Brain pericyte (primary cell): ENCODE measurements at places on chromosomes 5 and 9.

GRCh38 chr5:117497601-117498000 is 923.0 kb upstream of the SEMA6A start:
- DNase-seq: no peak

GRCh38 chr5:171261904-171262303 is 47.1 kb upstream of the TLX3 start:
- no peak for DNase-seq

DNA sequence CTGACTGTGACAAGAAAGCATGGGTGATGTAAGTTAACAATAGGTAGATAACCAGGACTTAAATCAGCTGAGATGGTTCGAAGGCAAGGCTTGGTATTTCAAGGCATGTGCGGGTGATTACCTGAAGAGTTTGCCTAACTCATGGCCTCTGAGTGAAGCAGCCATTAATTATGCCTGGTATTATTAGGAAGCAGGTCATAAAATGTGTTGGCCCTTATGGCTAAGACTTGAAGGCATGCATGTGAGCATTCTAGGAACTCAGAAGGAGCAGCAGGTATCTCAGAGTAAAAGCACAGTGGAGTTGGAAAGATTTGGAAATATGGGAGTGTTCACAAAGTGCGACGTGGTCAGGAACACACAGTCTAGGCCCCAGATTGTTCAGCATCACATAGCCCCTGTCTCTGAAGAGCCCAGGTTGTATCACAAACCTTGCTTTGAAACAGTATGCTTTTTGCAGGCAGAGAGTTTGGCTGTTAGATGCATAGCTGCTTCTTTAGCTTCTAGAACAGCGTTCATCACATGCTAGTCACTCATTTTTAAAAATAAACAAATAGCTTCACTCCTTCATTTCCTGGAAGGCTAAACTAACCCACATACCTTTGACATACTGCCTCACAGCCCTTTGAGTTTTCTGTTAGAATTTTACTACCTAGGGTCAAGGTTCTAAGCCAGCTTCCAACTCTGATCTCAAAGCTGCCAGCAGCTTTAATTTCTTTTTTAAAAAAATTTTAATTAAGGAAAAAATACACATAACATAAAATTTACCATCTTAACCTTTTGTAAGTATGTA is 2.1 kb downstream of the HEXB start:
- DNase-seq: no peak

DNA sequence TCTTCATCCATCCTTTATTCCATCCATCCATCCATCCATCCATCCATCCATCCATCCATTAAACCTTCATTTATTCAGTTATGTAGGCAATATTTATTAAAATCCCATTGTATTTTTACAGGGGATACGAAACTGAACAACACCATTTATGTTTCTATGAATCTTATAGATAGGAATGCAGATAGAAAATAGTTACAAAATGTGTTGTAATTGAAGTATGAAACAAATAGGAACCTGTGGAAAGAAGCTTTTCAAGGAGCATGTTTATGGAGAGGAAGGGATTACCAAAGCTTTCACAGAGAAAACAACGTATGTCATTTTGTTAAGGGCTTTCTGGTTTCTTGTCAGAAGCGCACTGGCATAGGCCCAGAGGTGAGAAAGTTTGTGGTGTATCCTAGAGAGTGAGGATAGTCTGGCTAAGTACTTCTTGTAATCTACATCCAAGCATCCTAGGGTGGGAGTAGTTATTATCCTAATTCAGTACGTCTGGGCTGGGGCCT is 184.0 kb downstream of the CNTLN start:
- DNase-seq: no peak

DNA sequence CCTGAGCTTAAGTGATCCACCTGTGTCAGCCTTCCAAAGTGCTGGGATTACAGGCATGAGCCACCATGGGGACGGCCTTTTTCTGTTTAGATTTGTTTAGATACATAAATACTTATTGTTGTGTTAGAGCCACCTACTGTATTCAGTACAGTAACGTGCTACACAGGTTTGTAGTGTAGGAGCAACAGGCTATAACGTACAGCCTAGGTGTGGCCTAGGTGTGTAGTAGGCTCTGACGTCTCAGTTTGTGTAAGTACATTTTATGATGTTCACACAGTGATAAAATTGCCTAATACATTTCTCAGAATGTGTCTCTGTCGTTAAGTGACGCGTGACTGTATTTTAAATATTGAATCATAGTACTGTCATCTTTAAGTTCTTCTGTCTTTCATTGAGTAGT is 84.1 kb downstream of the MELK start:
- DNase-seq: no peak

DNA sequence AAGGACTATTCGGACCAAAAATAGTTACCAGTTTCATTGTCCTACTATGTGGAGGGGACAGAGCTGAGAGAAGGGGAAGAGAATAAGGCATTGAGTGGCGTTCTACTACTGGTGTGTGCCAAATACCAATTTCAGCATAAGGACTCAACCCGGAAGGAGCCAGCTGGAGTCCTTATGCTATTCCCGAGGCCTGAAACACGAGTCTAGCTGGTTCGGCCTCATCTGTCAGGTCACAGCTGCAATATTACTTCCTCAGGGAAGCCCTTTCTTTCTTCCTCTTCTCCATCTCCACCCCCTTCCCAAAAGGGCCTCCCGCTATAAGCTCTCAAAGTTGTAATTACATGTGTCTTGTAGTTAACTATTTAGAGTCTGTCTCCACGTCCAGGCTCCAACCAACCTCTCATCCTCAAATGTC is 20.5 kb upstream of the FER start:
- no peak for DNase-seq

GRCh38 chr5:8376478-8376877 is 507.5 kb downstream of the MTRR start:
- DNase-seq: no peak

GRCh38 chr5:135266975-135267374 is 132.1 kb downstream of the MACROH2A1 start:
- no peak for DNase-seq

GRCh38 chr9:124723352-124723751 is 47.8 kb downstream of the NR6A1 start:
- DNase-seq: no peak

DNA sequence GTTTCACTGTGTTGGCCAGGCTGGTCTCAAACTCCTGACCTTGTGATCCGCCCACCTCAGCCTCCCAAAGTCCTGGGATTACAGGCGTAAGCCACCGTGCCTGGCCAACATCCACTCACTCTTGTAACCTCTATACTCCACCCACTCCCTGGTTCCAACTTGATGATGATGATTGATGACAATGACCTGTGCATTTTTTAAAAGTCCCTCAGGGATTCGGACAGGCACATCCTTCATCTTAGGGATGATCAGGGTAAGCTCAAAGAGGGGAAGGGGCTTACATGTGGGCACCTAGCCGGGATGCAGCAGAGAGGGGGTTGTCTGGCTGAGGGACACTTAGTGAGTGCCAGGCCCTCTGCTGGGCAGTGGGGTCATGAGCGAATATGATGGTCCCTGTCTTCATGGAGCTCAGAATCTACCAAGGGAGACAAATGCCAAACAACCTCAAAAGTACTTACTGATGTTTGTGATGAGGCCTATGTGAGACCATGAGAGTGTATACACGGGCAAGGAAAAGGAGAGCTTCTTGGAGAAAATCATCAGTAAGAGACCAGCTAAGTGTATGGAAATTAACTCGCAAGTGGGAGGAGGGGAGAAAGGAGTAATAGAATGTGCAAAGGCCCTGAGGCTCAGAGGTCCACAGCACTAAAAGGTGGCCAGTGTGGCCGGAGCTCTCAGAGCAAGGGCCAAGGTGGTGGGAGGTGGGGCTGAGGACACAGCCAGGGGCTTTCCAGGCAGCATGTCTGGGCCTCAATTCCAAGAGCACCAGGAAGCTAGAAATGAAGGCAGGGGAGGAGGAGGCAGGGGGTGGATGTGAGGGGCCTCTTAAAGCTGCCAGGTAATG is 27.4 kb downstream of the LHX2 start:
- no peak for DNase-seq

- DNase-seq: no peak
Measured at GRCh38 chr5:157471709-157472108, 11.7 kb downstream of the NIPAL4 start.

DNA sequence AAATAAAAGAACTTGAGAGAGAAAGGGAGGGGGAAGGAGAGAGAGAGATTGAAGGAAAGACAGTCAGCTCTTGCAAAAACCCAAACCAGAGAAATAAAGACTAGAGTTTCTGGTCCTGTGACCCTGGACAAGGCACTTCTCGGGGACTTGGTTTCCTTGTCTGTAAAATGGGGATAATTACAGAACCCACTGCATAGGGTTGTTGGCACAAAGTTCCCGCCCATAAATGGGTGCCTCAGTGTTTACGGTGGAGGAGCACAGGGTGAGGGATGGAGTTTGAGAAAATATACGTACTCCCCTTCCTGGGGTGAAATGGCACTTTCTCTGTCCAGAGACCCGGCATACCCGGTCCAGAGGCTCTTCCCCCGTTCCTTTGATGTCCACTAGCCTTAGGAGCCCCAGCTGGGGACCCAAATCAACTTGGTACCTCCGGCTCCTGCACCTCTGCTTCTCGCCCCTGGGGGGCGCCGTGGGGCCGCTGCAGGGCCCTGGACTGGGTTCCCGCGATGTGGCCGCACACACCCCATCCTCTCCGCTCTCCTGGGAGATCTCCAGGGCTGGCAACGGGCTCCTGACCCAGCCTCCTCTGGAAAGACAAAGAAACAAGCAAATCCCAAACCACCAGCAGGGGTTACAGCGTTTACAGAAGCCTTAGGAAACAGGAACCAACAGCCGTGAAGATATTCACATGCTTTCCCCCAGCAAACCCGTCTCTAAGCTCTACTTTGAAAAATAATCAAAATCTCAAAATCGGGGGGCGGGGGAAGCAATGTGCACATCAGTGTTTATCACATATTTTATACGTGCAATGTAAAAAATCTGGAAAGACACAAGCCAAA is 26.3 kb downstream of the PTGES start:
- DNase-seq: peak; percentile 29

- DNase-seq: no peak
Measured at GRCh38 chr5:125014202-125014601, 267.8 kb upstream of the ZNF608 start.

DNA sequence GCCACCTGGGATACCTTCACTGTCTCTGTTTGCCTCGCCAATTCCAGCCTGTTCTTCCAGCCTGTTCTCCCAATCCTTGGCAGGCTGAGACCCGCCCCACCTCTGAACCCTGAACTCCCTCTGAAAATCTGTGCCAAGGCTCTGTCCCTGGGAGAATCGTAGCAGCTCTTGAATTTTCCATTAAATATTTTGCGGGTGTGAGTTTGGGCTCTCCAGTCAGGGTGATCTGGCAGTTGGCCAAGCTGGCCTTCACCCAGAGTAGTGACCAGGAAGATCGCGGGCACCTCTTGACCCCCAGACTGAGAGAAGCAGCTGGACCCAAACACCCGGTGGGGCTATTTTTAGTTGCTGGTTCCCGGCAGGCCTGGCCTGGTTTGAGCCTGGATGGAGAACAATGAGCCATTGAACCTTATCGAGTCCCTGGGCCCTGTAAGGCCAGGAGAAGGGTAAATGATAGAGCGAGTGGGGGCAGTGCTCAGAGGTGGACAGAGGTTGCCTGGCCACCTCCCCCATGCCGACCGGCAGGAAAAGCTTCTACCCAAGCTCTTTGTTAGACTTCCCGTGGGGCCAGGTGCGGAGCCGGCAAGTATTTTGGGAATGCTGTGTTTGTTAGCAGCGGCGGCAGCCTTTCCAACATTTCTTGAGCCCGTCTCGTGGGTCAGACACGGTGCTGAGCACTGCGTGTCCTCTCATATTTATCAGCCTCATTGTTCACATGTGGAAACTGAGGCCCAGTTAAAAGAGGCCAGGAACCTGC is 146.2 kb downstream of the RGS3 start:
- DNase-seq: no peak

DNA sequence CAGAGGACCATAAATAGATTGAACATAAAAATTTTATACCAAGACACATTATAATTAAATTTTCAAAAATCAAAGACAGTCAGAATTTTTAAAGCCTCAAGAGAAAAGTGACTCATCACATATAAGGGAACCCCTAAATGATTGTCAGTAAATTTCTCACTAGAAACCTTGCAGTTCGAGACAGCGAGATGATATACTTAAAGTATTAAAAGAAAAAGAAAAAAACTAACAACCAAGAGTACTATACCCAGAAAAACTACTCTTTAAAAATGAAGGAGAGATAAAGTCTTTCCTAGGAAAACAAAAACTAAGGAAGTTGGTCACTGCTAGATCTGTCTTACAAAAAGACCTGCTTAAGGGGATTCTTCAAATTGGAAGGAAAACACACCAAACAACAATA is 251.4 kb upstream of the MSX2 start:
- DNase-seq: no peak

- DNase-seq: no peak
Measured at GRCh38 chr5:160750938-160751657, 100.9 kb downstream of the ATP10B start.

GRCh38 chr5:169711551-169712225 is 74.6 kb downstream of the DOCK2 start:
- no peak for DNase-seq

GRCh38 chr5:83306572-83307241 is 164.8 kb upstream of the VCAN start:
- DNase-seq: peak; percentile 8

DNA sequence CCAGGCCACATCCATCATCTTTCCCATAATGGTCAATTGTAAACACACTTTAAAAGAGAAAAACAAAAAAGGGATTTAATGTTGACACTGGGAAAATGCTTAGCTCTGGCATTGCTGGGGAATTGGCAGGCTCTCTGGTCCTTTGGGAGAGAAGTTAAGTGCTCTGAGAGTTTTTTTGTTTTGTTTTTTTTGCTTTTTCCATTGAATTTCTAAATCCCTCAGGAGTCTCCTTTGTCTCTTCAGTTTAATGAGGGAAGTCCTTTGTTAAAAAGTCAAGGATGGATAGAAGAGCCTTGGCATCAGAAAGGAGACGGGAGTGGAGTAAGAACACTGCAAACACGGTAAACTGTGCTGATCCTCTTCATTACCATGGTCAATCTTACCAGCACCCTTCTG is 7.1 kb upstream of the HAND1 start:
- DNase-seq: no peak

GRCh38 chr9:103894184-103894583 is 199.9 kb upstream of the SMC2 start:
- DNase-seq: no peak

DNA sequence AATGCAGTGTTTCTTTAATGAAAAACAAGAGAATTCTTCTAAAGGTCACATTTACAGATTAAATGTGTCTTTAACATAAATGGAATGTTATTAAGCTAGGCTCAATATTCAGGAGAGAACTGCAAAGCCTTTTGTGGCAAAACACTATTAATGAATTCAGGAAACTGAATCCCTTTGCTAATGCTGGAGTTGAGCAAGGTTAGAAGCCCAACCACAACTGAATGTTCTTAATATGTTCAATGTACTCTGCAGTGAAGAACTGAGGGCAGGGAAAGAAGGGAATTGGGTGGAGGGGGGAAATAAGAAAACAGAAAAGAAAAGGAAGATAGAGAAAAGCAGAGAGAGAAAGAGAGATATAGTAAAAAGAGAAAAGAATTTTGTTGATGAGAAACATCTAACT is 276.7 kb upstream of the TMEM161B start:
- no peak for DNase-seq

GRCh38 chr5:59597690-59598546 is 295.6 kb downstream of the PDE4D start:
- DNase-seq: no peak

GRCh38 chr9:114606068-114606467 is 5.0 kb upstream of the TMEM268 start:
- no peak for DNase-seq
